Right ventricle myocardium inferior (tissue), 1 donor: ENCODE measurements at places on chromosomes 1 and 21. TPM values are rescaled to one million over a fixed set of nuclear protein-coding genes. Genes with fewer than 3 reads are reported as not detected.

DNA sequence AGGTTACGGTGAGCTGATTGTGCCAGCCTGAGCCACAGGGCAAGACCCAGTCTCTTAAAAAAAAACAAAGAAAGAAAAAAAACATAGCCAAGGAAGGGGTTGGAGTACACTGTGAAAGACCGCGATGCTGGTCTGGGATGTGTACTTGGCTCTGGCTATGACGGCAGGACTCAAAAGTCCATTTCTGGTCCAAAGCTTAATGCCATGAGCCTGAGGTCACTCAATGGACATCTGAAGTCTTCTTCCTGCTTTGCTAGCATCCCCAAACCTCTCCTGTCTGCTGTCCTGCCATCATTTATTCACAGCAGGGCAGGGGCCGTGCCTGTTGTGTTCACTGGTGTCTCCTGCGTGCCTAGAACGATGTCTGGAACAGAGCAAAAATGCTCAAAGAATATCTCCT is 1.5 kb upstream of the ARHGEF10L start:
- no peak for DNase-seq

DNA sequence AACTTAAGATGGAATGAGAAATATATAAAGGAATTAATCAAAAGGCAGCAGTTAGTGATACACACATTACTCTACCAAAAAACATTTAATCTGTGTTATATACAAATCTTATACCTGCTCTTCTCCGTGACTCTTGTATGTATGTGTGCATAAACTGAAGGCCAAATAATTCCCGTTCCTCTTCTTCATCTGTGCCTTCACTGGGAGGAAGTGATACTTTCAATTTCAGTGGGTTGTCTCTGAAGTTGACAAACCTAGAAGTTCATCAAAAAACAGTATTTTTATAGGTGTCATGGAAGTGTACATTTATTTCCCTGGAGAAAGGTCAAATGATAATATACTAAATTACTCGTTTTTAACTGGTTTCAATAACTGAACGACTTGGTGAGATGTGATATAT is 19.3 kb downstream of the TRMT13 start:
- no peak for DNase-seq

GRCh38 chr1:154978360-154978759 is 3.9 kb downstream of the CKS1B start:
- DNase-seq: no peak

GRCh38 chr1:99482286-99482685 is 163.6 kb upstream of the PALMD start:
- no peak for DNase-seq

DNA sequence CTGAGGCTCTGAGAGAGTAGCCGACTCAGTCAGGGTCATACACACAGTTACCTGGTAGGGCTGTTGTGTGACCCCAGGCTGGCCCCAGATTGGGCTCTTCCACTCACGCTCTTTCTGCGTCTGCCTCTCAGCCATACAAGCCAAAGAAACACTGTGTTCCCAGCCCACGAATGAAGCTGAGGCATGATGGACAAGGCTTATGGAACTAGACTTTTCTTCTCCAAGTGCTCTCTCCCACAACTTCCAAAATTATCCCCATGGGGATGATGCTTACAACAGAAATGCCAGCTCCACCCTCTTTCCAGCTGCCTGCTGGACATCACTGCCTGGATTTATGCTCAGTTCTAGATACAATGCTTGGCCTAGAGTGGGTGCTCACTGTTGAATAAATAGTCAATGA is 102.8 kb upstream of the JUN start:
- DNase-seq: peak; percentile 67

DNA sequence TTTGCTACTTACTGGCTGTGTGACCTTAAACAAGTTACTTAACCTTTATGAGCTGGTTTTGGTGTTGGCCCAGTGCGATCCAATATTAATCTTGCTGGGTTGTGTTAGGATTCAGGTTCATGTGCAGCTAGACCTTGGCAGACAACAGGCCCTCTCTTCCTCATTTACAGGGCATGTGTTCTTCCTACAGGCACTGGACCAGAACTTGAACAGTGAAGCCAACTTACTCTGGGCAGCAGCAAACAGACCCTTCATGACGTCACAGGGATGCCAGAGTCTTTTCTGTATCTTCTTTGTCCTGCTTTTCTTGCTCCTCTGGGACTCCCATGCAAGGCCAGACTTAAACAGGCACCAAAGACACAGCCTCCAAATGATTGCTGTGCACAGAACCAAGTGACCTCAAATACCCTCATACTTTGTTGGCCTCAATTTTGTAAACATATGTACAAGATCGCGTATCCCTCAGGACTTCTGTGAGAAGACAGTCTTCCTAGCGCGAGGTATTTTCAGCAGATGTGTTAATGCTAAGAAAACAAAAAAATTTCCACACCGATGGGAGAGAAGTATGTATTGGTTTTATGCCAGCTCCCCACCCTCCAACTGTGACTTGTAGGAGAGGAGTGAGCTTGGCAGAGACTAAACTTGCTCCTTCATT is 73.7 kb downstream of the URB2 start:
- no peak for DNase-seq

DNA sequence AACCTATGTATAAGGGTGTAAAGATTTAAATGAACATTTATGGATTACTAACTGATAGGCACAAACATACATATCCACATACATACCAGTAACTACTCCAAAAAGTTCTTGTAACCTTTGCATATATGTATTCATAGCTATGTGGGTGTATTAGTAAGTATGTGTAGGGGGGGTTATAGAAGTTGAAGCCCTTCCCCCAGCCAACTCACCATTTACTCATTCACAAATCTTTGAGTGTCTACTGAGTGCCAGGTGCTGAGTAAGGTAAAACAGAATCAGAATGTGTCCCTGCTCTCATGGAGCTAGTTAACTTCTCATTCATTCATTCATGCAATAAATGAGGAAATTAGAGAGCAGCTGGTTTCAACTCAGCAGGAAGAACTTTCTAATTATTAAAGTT is 1.3 kb downstream of the C1orf146 start:
- DNase-seq: no peak

GRCh38 chr21:36613554-36613953 is 85.4 kb upstream of the SIM2 start:
- no peak for DNase-seq

- no peak for DNase-seq
These were observed 30.2 kb downstream of the ADARB1 start for GRCh38 chr21:45104560-45104959.

- DNase-seq: no peak
These were observed 241.9 kb downstream of the PTPRU start for GRCh38 chr1:29478151-29478791.

DNA sequence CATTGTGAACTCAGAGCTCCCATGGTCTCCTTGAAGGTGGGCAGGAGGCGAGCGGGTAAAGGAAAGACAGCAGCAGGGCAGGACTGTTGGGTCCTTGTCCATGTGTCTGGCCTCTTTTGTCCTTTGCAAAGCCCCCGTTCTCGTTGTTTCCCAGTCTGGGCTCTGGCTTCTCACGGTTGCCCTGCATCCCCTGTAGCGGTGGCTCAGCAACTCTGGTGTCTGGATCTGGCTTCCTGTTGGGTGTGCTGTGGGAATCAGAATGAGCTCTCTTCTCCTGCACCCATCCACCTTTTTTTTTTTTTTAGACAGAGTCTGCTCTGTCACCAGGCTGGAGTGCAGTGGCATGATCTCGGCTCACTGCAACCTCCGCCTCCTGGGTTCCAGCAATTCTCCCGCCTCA is 11.1 kb downstream of the H6PD start:
- DNase-seq: no peak

DNA sequence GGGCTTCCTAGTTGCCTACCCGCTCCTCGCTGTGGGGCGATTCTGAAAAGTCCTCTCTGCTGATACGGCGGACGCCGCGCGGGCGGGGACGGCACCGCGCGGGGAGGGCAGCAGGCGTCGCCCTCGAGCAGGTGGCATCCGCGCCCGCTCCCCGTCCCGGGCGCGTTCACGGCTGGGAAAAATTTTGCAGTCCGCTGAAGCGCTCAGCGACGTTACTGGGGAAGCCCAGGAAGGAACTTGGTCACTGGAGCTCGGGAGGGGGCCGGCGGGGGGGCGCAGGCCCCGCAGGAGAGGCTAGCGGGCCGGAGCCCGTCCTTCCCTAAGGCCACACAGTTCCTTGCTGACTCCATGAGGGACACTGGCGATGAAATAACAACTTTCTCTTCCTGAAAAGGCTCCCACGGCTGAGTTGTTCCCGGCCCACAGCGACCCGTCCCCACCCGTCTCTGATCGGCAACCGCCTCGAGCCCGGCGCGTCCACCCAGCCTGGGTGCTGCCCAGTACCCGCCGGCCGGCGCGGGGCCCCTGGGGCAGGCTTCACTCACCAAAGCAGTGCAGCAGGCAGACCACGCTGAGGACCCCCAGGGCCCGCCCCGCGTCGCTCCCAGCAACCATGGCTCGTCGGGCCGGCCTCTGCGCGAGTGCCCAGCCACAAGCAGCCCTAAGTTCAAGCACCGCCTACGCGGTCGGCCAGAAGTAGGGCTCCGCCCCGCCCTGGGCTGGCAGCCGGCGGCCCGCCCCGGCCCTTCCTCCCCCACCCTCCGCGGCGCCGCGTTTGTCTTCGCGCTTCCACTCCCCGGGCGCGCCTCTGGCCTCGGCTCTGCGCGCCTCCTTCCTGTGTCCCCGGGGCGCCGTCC is at the start of gene CD58:
TSS of gene CD58 (minus strand) at position 669 of the 857 bp plus-strand sequence. CDS start at position 615, 54 bp downstream.
- peak; percentile 97 for DNase-seq

DNA sequence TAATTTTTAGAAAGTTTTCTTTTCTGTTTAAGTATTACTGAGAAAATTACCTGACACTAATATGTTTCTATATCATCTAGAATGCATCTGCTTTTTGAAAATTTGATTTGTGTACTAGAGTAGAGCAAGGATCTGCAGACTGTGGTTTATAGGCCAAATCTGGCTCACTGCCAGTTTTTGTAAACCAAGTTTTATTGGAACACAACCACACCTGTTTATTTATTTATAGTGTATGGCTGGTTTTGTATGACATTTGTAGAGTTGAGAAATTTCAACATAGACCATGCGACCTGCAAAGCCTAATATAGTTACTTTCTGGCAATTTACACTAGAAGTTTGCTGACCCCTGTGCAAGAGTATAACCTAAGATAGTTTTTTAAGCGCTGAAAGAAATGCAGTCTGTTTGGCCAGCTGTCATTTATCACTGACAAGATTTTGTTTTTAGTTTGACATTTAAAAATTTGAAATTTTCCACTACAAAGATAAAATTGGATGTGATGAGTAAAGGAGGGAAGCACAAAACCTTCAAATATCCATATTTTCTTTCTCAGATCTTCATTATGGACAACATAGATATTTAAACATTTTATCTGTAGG is 36.1 kb upstream of the CACYBP start:
- no peak for DNase-seq

GRCh38 chr1:22197644-22198043 is 54.7 kb upstream of the WNT4 start:
- DNase-seq: no peak

- DNase-seq: no peak
These were observed 1.0 kb downstream of the MRAP start for GRCh38 chr21:32299695-32300094.

GRCh38 chr1:53979712-53980450 is 33.7 kb downstream of the LRRC42 start:
- DNase-seq: no peak

GRCh38 chr1:117971777-117972176 is 42.2 kb downstream of the WDR3 start:
- no peak for DNase-seq

GRCh38 chr1:55827350-55827749 is 612.2 kb upstream of the USP24 start:
- no peak for DNase-seq

GRCh38 chr1:165914136-165914798 is 86.9 kb downstream of the UCK2 start:
- no peak for DNase-seq

DNA sequence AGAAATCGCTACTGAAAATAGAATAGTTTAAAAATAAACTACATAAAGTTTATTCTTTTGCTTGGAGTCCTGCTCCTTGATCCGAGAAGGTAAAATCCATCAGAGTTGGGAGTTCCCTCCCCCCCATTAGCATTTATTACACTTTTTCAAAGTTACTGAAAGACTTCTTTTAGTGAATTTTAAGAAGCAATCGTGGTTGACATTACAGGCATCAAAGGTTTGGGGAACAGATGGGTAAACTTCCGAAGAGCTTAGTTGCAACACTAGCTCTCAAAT is 31.0 kb upstream of the NFIA start:
- DNase-seq: no peak

HFM1 gene
- 1.6 TPM for total RNA-seq

LCE2A gene
- total RNA-seq: not detected

MFSD2A gene
- total RNA-seq: 0.65 TPM

OR2M2 gene
- not detected for total RNA-seq

MTHFR gene
- 34.1 TPM for total RNA-seq

CELA2A gene
- total RNA-seq: not detected

DNALI1 gene
- 6.1 TPM for total RNA-seq

ADGRB2 gene
- 16.1 TPM for total RNA-seq

SLC6A17 gene
- not detected for total RNA-seq

TMEM50B gene
- 35.1 TPM for total RNA-seq

RNASEL gene
- total RNA-seq: 2.9 TPM

GPR157 gene
- total RNA-seq: 49.0 TPM

PDZK1 gene
- 0.30 TPM for total RNA-seq
